ENCODE measurements at places on chromosomes 4 and X.

- H3K4me1 ChIP-seq: peaks cover 77% of the 10 kb centered on the region
- H3K36me3 ChIP-seq: peaks cover 1% of the 10 kb centered on the region
- H3K27me3 ChIP-seq: no peaks in the 10 kb centered on the region
- DNase-seq: no peak
- no peak overlapping the region for H3K4me3 ChIP-seq
Observed at GRCh38 chr4:108094131-108094530, 74.6 kb downstream of the LEF1 start.

GRCh38 chr4:183907871-183908683, 3.0 kb downstream of the STOX2 start:
- H3K36me3 ChIP-seq: no peaks in the 10 kb centered on the region
- no peak for DNase-seq
- no peak overlapping the region for H3K27ac ChIP-seq
- no peak overlapping the region for H3K4me3 ChIP-seq
- H3K4me1 ChIP-seq: no peaks in the 10 kb centered on the region
- peaks cover 11% of the 10 kb centered on the region for H3K27me3 ChIP-seq

DNA sequence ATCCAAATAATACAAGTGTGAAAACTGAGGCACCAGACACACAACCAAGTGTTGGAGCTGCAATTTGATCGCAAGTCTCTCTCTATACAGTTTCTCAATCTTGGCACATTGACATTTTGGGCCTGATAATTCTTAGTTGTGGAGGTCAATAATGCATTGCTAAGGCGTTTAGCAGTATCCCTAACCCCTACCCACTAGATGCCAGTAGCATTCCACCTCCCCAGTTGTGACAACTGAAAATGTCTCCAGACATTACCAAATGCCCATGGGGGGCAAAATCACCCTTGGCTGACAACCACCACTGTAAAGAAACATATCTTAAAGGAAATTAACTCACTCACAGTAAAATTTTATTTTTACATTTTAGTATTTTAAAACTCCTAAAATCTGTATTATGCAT, 4.2 kb downstream of the NR3C2 start:
- DNase-seq: no peak
- peaks cover 67% of the 10 kb centered on the region for H3K4me1 ChIP-seq
- H3K36me3 ChIP-seq: no peaks in the 10 kb centered on the region
- no peak overlapping the region for H3K4me3 ChIP-seq
- no peak overlapping the region for H3K27ac ChIP-seq
- H3K27me3 ChIP-seq: no peaks in the 10 kb centered on the region

DNA sequence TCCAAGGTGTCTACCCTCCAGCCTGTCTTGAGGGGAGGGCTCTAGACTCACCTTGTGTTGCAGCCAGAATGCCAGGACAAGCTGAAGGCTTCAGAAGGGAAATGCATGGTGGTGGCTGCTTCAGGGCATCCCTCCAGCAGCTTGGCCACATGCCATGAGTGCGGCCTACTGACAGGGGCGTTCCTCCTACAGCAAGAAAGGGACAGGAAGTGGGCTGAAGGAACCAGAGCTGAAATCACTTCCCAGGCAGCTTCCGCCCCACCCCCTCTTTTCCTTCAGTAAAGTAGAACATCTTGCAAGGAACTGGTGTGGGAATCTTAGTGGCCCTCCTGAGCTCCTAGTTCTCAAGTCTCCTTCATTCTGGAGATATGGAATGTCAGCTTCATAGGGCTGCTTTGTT, 167.5 kb upstream of the DGKK start:
- H3K36me3 ChIP-seq: no peaks in the 10 kb centered on the region
- no peak for DNase-seq
- H3K4me1 ChIP-seq: no peaks in the 10 kb centered on the region
- no peak overlapping the region for H3K4me3 ChIP-seq

DNA sequence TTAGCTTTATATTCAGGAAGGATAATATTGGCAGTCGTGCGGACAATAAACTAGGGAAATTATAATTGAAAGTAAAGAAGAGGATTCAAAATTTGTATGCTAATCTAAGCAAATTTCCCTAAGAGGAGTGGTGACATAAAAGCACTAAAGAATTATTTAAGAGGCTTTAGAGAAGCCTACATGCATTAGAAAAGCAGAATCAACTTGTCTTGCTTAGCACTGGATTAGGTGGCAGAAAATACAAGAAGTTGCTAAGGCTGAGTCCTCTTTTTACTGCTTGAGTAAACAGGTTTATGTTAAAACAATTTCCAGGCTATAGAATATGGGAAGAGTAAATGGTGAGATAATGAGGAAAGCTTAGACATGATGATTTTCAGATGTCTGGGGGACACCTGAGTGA, 991.5 kb downstream of the PCDH18 start:
- no peak for DNase-seq
- H3K4me3 ChIP-seq: no peak overlapping the region
- no peaks in the 10 kb centered on the region for H3K36me3 ChIP-seq
- H3K27me3 ChIP-seq: no peaks in the 10 kb centered on the region
- no peaks in the 10 kb centered on the region for H3K4me1 ChIP-seq
- H3K27ac ChIP-seq: no peak overlapping the region
